NCI-H526 treated with DMSO at 0.1 percent for 48 hours (cell line): ENCODE measurements at places on chromosomes 12 and 14.

DNA sequence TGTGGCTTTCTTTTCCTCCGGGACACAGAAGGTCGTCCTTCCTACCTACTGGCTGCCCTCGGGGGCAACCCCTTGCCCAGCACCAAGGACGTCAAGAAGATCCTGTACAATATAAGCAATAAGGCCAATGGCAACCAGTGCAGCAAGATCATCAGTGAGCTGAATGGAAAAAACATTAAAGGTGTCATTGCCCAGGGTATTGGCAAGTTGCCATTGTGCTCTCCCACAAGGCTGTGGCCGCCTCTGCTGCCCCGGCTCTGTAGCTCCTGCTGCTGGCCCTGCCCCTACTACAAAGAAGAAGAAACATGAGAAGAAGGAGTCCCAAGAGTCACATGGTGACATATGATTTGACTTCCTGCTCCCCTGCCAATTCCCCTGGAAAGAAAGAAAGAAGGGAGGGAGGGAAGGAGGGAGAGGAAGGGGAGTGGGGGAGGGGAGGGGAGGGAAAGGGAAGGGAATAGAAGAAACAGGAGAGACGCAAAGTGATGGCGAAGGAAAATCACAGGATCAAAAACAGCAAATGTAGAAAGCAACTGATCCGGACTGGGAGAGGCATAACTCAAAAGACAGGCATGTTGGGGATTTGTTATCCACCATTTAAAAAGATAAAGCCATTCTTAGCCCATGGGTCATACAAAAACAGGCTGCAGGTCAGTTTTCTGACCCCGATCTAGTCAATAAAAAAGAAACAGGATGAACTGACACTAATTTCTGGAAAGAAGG, 61.3 kb upstream of the RESF1 start:
- no peak for DNase-seq

DNA sequence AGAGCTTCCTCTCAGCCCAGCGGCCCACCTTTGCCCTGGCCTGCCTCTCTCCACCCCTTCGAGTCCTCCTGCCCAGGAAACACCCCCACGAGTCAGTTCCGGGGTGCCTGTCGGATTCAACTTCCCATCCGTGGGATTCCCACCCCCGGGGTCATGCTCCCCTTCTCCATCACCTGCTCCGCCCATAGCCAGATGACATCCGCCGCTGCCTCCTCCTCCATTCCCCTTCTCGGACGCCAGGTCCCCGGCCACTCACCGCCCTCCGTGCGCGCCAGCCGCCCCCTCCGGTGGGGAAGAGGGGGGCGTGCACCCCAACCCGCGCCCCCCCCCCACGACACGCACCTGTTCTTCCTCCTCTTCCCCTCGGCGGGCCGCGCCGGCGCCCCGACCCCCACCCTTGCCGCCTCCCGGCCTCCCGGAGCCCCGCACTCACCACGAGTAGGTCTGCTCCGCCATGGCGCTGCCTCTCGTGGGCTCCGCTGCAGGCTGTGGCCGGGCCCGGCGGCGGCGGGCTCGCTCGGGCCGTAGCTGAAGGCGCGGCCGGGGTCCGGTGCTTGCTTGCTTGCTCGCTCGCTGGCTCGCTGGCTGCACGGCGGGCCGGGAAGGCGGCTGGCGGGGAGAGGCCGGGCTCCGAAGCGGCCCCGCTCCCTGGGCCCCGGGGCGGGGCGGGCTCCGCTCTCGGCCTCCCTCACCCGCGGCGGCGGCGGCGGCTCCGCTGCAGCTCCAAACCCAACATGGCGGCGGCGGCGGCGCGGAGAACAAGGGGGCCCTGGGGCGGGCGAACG, 554 bp downstream of the SPPL3 start:
- no peak for DNase-seq

DNA sequence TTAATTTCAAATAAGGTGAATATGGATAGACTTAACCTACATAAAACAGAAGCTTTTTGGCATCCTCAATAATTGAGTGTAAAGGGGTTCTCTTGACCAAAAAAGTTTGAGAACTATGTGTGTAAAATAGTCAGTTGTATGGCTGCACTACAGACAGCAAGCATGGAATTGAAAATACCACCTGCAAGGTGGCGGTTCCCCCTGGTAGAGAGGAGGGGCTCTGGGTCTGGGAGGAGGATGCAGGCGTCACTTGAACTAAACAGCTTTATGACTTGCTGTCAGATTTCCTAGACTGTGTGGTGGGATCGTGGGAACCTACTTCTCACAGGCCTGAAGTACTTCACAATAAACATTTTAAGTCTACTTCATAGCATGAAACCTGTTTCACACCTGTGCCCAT, 6.3 kb downstream of the EVL start:
- no peak for DNase-seq

DNA sequence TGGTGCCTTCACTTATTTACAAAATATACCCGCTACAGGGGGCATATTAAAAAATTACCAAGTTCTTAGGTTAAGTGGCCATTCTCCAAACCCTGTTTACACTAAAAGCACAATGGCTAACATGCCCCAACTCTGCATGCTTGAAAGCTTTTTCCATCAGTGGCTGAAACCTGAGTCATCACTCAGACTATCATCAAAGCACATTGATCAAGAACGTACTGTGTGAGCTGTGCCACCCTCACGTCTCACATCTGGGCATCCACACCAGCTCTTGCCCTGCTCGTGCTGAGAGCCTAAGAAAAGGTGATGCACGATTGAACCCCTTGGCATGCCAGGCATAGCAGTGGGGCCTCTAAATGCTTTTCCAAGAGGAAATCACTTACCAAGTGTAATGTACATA, 13.2 kb downstream of the AQP6 start:
- no peak for DNase-seq

GRCh38 chr12:55682087-55682796, 25.5 kb downstream of the ITGA7 start:
- no peak for DNase-seq

- peak; percentile 35 for DNase-seq
Measured at GRCh38 chr12:12779529-12779928, 5.9 kb upstream of the APOLD1 start.

- no peak for DNase-seq
Measured at GRCh38 chr14:103504991-103505565, 17.6 kb downstream of the CKB start.

GRCh38 chr12:130954544-130954831, 781 bp downstream of the ADGRD1 start:
- DNase-seq, result no peak

- DNase-seq, result no peak
Measured at GRCh38 chr12:130672089-130672820, 43.8 kb downstream of the RIMBP2 start.

- DNase-seq, result no peak
Measured at GRCh38 chr12:98559666-98560065, 33.8 kb upstream of the SLC25A3 start.

GRCh38 chr12:132669166-132669879, 17.8 kb downstream of the POLE start:
- DNase-seq, result no peak

DNA sequence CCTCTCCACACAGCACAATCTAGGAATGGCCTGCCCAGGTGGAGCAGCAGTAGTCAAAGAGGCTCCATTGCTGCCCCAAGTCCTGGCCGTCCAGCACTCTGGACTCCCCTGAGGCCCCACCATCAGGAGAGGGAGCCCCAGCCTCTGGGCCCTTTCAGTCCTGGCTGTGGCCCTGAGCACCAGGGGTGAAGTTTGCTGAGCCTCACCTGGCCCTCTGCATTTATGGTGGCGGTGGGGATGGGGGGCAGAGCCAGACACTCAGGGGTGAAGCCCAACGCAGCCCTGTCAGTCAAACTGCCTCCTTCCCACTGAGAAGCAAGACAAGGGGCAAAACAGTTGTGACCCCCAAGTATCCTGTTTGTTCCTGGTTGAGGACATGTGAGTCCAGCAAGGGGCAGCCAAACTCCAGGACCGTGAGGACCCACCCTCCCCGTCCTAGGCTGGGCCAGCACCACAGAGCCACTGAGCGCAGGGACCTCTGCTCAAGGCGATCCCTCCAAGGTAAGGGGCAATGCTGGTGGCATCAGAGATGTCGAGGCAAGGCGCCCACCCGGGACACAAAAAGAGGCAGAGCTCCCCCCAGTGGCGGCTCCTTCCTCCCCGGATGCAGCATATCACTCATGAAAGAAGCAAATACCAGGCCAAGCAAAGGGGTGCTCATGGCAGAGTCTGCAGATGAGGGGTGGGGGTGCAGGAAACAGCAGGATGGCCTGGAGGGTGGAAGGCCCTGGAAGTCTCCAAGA, 4.8 kb upstream of the AMN start:
- no peak for DNase-seq

GRCh38 chr14:96761066-96761465, 36.1 kb upstream of the VRK1 start:
- DNase-seq, result no peak

DNA sequence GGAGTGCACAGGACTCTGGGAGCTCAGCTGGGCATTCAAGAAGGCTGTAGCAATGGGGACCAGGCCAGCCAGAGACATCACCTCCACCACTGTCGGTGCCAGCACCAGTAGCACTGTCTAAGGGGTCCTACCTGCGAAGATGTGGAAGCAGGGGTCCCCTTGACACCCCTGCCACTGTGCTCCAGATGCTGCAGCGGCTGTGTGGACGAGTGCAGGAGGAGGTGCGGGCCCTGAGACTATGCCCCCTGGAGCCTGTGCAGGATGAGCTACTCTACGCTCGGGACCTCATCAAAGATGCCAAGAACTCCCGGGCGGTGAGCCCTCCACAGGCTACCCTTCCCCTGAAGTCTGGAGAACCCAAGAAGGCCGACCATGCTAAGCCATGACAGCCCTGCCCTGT, 8.6 kb downstream of the CARMIL3 start:
- DNase-seq, result no peak

DNA sequence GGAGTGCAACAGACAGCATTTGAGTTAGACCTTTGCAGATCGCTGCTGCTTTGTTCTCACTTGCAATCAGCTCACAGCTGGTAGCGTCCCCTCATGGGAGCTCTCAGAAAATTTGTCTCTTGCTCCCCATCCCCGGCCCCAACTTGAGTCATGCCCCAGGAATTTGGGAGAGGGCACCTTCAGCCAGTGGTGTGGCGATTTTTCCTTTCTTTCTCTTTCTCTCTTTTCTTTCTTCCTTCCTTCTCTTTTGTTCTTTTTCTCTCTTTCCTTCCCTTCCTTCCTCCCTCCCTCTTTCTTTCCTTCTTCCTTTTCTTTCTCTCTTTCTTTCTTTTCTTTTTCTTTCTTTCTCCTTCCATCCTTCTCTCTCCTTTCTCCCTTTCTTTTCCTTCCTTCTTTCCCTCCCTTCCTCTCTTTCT, 34.2 kb upstream of the MAP1LC3B2 start:
- DNase-seq, result no peak

- DNase-seq, result no peak
Measured at GRCh38 chr12:93882763-93883162, 205.6 kb downstream of the CRADD start.

DNA sequence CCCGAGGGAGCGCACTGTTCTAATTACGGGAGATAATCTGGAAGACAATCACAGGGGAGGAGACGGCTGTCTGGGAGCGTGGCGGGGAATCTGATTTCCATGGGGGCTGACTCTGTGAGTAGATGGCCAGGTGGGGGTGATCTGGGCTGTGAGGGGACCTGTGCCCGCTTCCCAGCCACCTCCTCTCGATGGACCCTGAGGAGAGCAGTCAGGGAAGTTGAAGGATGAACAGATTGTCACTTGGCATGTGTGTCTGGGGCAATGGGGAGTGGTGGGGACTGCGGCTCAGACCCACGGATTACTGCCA, 22.6 kb downstream of the GALNT9 start:
- no peak for DNase-seq

GRCh38 chr12:15982071-15982470, 70.9 kb downstream of the DERA start:
- no peak for DNase-seq

- DNase-seq, result no peak
Measured at GRCh38 chr12:87234898-87235297, 794.3 kb downstream of the C12orf50 start.

GRCh38 chr14:85233756-85234155, 296.2 kb upstream of the FLRT2 start:
- no peak for DNase-seq

- DNase-seq, result no peak
Measured at GRCh38 chr14:82122655-82123054, 589.0 kb upstream of the SEL1L start.

DNA sequence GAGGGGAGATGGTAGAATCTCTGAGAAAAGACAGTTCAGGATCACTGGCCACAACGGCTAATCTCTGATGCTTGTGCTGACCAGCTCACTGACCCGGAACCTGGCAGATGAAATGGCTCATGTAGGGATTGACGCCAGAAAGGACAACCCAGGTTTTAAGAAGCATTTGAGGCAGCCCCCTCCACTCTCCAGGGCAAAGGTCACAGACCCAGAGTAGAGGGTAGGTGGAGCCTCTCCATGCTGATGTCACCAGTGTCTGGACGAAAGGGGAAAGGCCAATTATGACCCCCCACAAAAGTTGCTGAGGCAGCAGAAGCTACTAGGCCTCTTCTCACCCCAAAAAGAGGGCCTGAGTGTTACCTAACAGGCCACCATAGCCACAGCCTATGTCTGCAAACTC, 1.2 kb downstream of the METTL1 start:
- no peak for DNase-seq

DNA sequence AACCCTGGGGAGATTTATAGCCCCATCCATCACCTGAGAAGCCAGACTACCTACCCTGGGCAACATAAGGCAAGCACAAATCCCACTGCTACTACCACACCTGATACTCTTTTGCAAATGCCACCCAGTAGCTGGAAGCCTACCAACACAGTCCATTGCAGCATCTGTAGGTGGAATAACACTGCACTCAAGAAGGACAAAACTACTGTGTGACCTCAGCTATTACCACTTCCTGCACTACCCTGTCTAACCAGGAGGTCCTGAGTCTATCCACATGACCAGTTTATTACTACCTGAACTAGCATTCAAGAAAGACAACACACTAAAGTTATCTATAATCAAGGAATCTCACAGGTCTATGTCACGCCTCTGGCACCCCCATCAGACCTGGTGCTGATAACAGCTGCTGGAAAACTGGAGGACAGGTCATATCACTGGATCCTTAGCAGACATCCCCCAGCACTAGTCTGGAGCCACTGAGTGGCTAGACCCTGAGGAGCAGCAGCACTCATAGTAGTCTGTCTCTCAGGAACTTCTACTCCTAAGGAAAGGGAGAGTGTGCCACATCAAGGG, 2.9 kb upstream of the CLEC1A start:
- no peak for DNase-seq

DNA sequence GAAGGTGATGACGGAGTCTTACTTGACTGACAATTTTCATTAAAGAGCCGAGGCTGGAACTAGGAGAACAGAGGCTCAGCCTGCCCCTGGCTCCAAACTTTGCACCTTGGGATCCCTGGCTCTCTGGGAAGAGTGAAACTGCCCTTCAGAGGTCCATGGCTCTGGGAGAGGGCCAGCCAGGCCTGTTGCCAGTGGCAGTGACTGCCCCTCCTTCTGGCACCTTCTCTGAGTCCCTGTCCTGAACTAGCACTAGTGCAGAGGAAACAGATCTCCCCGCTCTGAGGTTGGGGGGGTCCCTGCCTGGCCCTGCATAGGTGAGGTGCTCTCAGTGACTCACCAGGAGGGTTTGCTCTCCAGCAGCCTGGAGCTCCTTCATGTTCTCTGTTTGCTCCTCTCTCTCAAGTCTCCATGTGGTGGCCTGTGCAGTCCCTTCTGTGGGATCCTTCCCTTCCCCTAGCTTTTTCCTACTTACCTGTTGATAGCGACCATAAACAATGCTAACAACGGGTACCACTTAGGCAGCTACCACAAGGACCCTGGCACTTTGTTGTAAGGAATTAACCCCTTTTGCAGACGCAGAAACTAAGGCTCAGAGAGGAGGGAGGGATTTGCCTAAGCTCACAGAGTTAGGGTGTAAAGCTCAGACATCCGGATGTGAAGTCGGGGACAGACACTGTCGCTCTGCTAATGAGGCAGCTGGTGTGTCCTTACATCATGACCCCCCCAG, 22.4 kb downstream of the FAM222A start:
- no peak for DNase-seq

- no peak for DNase-seq
Measured at GRCh38 chr14:66476964-66477363, 9.2 kb upstream of the CCDC196 start.
